ENCODE measurements at places on chromosomes 6 and 20. TPM values are rescaled to one million over a fixed set of nuclear protein-coding genes. Genes with fewer than 3 reads are reported as not detected.
A peak's percentile ranks its signal among the peaks of the same experiment; 100 is the strongest.

The DEF6 gene
- 5.7 TPM for total RNA-seq

The AGER gene
- total RNA-seq = 2.3 TPM

DNA sequence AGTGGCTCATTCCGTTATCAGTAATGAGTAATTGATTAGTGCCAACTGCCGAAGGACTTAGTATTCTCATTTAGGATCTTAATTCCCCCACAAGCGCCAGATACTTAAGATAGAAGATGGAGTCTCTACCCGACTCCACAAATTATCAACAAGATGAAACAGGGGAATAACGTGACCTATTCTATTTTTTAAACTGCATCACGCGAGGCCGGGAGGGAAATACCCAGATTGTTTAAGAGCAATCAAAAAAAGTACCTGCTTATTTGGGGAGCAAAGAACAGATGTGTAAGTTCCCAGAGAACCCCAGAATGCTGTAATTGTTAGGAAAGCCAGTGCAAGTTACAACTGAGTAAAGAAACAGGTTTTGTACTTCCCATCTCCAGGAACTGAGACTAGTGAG is 1.1 kb upstream of the MAP3K5 start:
- DNase-seq = no peak

DNA sequence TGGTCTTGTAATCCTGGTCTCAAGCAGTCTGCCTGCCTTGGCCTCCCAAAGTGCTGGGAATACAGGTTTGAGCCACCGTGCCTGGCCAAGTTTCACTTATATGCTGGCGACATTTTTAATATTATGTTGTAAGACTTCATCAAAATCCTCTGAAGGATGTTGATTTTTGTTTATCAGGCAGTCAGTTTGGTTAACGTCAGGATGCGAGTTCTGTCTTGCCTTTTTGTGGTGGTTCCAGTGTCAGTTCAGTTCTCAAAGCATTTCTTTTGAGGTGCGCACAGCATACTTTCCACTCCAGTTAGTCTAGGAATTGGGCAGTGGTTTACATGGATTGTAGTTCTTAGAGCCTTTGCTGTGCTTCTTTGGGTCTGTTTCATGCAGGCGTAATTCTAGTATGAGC is 24.9 kb downstream of the SCAF8 start:
- no peak for DNase-seq

- peak; percentile 86 for DNase-seq
Measured at GRCh38 chr6:125310994-125311649, 9.4 kb upstream of the HDDC2 start.

- DNase-seq = no peak
Measured at GRCh38 chr20:34535301-34535840, 19.1 kb downstream of the DYNLRB1 start.

DNA sequence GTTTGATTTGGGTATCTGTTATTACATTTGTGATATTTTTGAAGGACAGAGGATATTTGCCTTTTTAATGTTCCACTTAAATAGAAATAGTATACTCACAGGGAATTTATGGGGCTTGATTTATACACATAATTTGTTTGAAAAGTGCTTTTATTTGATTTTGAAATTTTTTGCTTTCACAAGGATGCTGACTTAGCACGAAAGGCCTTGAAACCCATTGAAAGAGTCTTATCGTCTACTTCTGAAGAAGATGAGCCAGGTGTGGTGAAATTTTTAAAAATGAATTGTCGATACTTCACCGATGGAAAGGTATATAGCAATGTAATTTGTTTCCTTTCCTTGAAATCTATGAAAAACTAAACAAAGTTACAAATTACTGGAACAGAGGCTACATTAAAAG is 74.3 kb upstream of the HINT3 start:
- no peak for DNase-seq

- no peak for DNase-seq
Measured at GRCh38 chr6:31038559-31038958, 28.3 kb downstream of the MUC22 start.

DNA sequence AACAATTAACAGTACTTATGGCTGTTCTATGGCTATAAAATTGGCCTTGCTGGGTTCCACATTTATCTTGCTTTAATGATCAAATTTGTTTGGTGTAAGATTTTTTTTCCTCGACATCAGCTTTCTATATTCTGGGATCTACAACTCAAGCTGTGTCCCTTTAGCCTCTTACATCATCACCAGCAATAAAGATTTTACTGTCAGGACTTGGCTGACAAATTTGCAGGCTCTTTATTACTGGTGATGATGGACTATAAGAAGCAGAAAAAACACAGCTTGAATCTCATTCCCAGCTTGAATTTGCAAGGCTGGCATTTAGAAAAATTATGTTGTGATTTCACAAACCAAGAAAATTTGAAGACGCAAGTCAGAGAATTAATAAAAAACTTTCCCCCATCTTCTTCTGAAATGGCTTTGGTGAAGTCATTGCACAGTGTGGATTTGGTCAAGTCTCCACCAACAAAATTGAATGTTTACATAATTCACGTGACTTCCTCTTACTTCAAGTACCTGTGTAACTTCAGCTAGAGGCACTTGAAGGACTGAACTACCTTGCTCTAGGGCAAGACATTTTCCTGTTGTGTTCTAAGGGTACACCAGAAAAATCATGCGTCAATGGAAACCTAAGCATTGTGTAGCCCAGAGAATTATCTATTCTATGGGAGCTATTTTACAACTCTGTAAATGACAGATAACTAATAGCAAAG is 175.0 kb downstream of the CBLN4 start:
- no peak for DNase-seq

GRCh38 chr20:1815502-1816085 is 79.6 kb upstream of the SIRPA start:
- DNase-seq = no peak

- DNase-seq = no peak
Measured at GRCh38 chr6:118935331-118935668, 341 bp upstream of the MCM9 start.

GRCh38 chr6:4460586-4461475 is 315.4 kb upstream of the CDYL start:
- DNase-seq = no peak

GRCh38 chr6:151242420-151242861 is 2.7 kb downstream of the AKAP12 start:
- DNase-seq = no peak

- DNase-seq = no peak
Measured at GRCh38 chr6:37913210-37913609, 93.7 kb downstream of the ZFAND3 start.

- peak; percentile 80 for DNase-seq
Measured at GRCh38 chr6:35687658-35688604, 784 bp downstream of the FKBP5 start.

DNA sequence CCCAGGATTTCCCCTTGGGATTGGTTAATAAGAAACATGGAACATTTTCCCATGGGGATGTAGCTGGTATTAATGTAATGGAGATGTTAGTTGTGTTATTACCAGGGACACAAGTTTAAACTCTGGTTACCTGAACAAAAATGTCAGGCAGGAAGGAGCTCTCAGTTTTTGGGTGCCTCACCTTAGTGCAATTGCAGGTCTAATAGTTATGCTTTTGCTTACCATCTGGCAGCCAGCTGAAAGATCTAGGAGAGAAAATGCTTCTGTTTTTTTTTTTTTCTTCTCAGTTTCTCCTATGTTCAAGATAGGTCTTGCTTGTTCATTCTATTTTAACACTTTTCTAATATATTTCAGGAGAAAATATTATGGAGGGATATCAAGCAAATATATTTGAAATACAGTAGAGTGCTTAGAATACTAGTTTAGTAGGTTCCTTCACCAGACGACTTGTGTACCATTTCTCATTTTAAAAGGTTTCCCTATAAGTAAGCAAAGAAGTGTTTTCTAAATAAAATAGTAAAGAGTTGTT is 4.2 kb upstream of the UBE2J1 start:
- no peak for DNase-seq

- no peak for DNase-seq
Measured at GRCh38 chr6:157442291-157442690, 61.3 kb downstream of the ZDHHC14 start.

DNA sequence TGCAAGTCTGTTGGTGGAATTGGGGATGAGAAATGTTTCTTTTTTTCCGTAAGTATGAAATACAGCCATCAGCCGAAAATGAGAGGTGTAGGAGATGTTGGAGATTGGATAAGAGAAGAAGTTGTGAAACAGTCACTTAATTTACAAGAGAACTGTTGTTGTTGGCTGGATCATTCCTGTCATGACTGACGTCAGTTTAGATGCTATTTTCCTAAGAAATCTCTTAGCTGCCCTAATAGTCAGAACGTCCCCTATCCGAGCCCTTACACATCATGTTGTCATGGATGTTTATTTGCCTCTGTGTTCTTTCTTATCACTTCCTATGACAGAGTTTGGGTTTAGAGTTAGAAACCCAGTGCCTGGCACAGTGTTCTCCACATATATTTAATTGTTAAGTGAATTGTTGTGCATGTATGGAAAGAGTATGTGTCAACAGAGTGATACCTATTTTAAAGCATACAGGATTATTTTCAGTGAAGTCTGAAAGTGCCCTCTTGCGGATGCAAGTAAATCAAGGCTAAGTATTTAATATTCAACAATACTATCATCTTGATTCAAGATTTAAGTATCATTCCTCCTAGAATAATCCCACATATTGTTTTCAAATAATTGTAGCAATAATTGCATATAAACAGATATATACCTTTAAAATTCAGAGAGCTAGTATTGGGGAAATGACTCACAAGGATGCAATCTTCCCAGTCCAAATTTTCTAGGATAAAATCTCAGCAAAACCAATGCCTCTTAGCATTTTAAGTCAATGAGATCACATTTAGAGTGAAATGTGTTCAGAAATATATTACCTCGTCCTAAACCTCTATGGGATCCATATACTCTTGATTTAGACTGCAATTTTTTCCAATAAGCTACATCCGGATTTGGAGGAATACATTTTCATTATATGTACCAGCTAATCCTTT is 309.9 kb upstream of the NOX3 start:
- no peak for DNase-seq

- DNase-seq = peak; percentile 73
Measured at GRCh38 chr6:21596145-21596948, 2.8 kb downstream of the SOX4 start.

GRCh38 chr6:106064756-106065155 is 21.4 kb upstream of the PRDM1 start:
- no peak for DNase-seq

GRCh38 chr6:159121486-159121885 is 47.7 kb upstream of the FNDC1 start:
- no peak for DNase-seq

- DNase-seq = no peak
Measured at GRCh38 chr6:39913391-39913916, 20.8 kb downstream of the MOCS1 start.

- DNase-seq = no peak
Measured at GRCh38 chr6:54817236-54817635, 29.3 kb upstream of the FAM83B start.

DNA sequence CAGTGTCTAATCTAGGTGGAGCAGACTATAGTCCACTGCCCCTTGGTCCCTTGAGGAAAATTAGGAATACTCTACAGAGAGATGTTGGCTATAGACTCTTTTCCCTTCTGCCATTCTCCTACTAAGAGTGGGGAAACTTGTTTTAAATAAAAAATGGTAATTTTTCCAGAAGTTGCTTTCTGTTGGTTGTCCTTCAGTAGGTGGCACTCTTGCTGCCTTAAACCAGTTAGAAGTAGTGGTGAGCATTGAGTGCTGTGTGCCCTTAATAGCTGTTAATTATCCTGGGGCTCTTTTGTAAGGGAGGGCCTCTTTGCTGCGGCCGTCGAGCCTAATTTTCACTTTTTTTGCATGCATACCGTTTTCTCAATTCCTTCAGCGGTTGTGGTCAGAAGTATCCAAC is 2.8 kb downstream of the CMTR1 start:
- DNase-seq = no peak
